T-cell (primary cell): ENCODE measurements at places on chromosomes 12 and 14. TPM values are rescaled to one million over a fixed set of nuclear protein-coding genes. Genes with fewer than 3 reads are reported as not detected.

The SMCO2 gene
- not detected for total RNA-seq

The RHOJ gene
- total RNA-seq: not detected

The CACNA2D4 gene
- total RNA-seq: 12.4 TPM

The PMCH gene
- 1.6 TPM for total RNA-seq

The GPN3 gene
- total RNA-seq: 7.9 TPM

The TMEM52B gene
- not detected for total RNA-seq

The CFAP73 gene
- not detected for total RNA-seq

The KRT81 gene
- total RNA-seq: 0.30 TPM

The ETFBKMT gene
- total RNA-seq: 1.3 TPM

The CFL2 gene
- 13.9 TPM for total RNA-seq

The ZC2HC1C gene
- 1.3 TPM for total RNA-seq

The RABGGTA gene
- total RNA-seq: 66.5 TPM

The GARIN6 gene
- total RNA-seq: not detected

The POTEG gene
- not detected for total RNA-seq

The ZNF705A gene
- total RNA-seq: not detected

The PLA2G1B gene
- total RNA-seq: not detected

The RERGL gene
- total RNA-seq: not detected

The CISTR gene
- not detected for total RNA-seq
